ENCODE measurements at places on chromosomes 2 and 18. TPM values are rescaled to one million over a fixed set of nuclear protein-coding genes. Genes with fewer than 3 reads are reported as not detected.

- no peak overlapping the region for H3K27ac ChIP-seq
- no peaks in the 10 kb centered on the region for H3K27me3 ChIP-seq
- peaks cover 14% of the 10 kb centered on the region for H3K36me3 ChIP-seq
- no peaks in the 10 kb centered on the region for H3K4me1 ChIP-seq
- no peak overlapping the region for H3K4me3 ChIP-seq
- DNase-seq: no peak
Measured at GRCh38 chr2:196758474-196759377, 40.8 kb downstream of the GTF3C3 start.

SP140 gene
- 0.98 TPM for total RNA-seq

ZNG1B gene
- 21.7 TPM for total RNA-seq

TAF4B gene
- 21.9 TPM for total RNA-seq

C2orf80 gene
- total RNA-seq: not detected

DNA sequence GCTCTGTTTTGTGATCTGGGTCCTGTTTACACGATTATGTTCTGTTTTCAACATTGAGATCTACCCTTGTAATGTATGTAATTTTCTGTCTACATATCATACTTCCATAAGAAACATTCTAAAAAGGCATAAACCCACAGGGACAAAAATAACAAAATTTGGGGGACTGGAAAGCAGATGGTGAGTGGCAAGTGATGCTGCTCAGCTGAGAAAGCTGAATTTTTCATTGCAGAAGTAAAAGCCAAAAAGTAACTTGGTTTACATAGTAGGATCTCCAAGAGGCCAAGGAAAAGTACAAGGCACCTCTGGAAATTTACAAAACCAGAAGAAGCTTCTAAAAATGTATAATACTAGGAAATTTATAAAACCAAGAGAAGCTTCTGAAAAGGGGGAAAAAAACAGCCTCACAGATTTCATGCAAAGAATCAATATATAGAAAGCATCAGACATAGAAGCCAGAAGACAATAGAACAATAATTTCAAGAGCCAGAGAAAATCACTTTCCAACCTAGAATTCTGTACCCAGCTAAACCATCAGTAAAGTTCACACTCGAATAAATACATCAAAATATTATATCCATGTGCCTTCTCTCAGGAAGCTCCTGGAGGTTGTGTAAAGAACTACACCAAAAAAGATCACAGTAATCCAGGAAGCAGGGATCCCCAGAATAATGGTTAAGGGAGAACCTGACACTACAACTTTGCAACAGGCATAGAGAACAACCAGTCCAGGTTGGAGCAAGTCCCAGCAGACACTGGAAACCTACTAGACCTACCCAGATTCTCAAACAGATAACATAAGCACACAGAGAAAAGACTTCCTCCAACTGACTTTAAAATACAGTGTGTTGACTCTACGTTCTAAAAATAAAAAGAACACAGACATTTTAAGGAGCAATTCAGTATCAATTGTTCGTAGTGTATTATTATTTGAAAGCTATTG lies 401.7 kb upstream of the HS6ST1 start:
- peaks cover 4% of the 10 kb centered on the region for H3K4me1 ChIP-seq
- no peak for DNase-seq
- no peaks in the 10 kb centered on the region for H3K27me3 ChIP-seq
- H3K36me3 ChIP-seq: no peaks in the 10 kb centered on the region

Data from suprapubic skin (tissue), 4 donors.